H1 (cell line): ENCODE measurements at places on chromosomes 5 and 9.

GRCh38 chr5:134267366-134268018 is 41.6 kb upstream of the PPP2CA start:
- DNase-seq, result no peak

GRCh38 chr5:2199697-2200096 is 317.0 kb upstream of the IRX4 start:
- DNase-seq, result no peak

- DNase-seq, result no peak
Observed at GRCh38 chr5:150021491-150022157, 21.1 kb downstream of the HMGXB3 start.

DNA sequence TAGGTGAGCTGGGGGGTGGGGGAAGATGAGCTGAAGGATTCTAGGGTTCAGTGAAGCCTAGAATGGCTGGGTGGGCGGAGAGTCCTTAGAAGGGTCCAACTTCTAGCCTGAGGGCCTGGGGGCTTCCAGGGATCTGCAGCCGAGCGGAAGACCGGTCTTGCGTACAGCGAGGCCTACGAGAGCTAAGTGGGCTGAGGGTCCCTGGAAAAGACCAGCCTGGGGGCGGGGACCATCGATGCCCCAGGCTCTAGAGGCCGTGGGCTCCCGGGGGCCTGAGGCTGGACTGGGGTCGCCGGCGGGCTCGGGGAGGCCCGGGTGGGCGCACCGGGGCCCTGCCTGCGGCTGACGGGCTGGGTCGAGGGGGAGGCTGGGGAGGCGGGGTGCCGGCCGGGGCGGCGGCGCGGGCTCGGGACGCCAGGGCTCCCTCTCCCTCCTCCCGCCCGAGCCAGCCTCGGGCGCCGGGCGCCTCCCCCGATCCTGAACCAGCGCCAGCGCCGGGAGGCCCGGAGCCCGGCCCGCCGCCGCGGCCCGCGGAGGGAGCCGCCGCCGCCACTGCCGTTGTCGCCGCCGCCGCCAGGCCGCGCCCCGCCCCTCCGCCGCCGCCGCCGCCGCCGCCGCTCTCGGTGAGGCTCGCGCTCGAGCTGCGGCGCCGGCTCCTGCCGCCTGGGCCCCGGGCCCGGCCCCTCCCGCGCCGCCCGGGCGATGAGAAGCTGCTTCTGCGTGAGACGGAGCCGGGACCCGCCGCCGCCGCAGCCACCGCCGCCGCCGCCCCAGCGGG is at the start of gene MVB12B:
MVB12B (plus strand) TSS at position 602 of the 778 bp plus-strand sequence; CDS start at position 703, 101 bp downstream.
- no peak for DNase-seq

DNA sequence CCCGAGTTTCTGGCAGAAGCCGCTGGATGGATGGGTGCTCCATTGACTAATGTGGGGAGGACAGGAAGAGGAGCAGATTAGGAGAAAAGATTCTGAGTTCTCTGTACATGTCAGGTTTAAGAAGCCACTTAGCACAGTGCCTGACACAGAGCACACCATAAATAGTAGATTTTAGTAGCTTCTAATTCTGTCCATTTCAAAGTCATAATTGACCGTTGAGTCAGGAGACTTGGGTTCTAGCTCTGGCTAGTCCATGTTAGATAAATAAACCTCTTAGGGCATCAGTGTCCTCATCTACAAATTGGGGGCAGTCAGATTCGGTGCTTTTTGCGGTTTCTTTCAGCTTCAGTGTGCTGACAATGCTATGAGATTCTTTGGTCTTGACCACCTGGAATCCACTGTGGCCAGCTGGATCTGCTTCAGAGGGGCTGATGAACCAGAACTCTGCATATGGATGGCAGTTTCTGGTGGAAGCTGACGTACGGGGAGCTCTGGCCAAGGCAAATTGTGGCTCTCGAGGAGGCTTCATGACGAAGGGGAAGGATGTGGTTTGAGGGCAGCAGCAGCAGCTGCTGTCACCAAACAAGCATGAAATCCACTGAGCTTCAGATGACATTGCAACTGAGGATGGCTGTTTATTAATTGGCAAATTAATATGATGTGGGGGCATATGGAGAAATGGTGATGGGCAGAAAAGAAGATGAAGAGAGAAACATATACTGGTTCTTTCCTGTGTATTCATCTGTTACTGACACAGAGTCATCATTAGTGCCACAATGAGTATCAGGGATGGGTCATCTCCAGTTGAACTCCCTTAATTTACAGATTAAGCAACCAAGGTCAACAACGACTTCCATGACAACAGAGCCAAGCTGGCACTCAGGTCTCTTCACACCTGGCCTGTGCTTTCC is 134.4 kb downstream of the AOPEP start:
- DNase-seq, result peak; percentile 16

DNA sequence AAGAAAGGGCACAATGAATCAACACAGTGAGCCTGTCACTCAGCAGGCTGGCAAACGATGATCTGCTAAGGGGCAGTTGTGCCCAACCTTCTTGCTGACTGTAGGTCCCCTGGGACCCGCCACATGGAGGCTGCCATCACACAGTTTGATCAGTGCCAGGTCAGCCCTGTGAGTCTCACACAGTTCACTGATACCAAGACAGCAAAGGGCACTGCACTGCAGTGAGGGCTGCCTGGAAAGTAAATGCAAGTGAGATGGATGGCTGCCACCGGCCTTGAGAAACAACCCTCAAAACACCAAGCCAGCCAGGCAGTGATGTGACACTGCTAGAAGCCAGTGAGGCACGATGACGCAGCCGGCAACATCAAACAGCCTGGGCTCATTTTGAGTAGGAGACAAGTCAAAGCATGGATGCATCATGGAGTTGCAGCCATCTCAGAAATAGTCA is 30.3 kb downstream of the FOXD1 start:
- DNase-seq, result no peak

- DNase-seq, result no peak
Observed at GRCh38 chr5:98786191-98786853, 12.9 kb downstream of the RGMB start.

DNA sequence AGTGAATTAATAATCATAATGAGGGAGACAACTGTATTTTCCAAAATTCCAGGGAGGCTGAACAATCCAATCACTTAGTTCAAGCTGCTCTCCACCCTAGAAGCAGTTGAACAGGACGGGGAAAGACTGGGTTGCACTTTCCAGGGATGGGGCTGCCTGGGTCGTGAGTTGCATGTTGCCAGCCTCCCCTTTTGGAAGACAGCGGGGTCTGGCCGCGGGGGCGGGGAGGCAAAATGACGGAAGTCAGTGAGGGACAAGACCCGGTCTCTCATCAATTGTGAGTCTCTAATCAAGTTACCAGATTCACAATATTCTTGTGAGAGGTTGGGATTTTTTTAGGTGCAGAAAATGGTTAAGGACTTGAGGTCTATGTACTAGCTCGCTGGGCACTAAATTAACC is 484.1 kb downstream of the ZSWIM6 start:
- DNase-seq, result no peak

DNA sequence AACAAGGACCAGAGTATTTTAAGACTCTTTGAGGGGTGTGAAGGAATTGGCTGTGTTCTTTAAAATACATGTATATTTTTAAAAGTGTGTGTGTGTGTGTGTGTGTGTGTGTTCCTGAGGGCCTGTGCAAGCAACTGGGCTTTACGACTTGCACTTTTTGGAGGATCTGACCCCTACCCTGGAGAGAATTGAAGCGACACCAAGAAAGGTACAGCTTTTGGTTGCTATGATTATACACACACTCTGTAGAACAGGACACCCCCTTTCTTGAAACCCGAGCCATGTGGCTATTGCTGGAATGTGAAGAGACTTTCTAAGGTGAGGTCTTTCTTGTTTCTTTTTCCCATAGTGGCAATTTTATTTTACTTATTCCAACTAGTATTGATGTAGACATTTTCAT is 988 bp downstream of the SHISAL2B start:
- DNase-seq, result no peak
